ENCODE measurements at places on chromosomes 1 and 21.

DNA sequence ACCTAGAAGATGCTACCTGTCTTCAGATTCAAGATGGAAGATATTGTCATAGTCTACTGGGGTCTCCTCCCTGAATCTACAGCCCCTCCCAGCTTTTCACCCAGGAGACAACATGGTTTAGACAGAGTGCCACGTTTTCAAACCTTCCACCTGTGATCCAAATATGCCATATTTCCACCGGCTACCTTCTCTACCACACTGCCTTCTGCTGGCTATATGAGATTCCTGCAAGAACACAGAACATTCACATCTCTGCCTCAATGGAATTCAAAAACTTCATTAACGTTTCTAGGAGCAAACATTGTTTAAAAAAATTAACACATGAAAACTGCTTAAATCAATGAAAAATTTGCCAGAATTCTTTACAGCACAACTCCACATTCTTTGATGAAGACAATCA, 12.9 kb upstream of the LELP1 start:
- DNase-seq = peak; percentile 45

- no peak for DNase-seq
Observed at GRCh38 chr21:36704281-36704957, 5.5 kb downstream of the SIM2 start.

DNA sequence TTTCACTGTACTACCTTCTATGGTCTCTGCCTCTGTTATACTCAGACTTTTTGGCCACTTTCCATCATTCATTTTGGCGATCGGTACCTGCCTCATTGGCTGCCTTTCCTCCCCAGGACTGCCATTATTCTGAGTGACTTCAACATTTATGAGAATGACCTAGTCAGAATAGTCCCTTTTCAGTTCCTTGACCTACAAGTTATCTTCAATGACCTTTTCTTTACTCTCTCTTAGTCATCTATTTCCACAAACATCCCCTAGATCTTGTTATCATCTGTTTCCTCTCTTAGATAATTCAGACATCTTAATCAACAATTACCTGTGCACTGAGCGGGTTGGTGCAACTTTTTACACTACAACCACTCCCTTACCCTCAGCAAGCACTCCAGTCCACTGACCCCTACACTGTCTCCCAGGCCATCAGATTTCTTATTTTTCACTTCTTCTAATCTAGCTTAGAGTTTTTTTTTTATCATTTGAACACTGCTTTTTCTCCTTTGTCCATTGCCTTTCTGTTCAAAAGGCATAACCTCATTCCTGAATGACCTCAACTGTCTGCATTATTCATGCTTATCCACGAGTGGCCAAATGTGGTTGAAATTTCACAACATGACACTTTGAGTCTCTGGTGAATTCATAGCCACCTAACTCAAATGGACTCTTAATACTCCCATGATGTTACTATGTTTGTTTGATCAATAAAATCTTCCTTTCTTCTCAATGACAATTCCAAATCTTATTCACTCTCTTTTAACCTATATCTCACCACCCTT, 112.7 kb downstream of the HMCN1 start:
- DNase-seq = no peak

DNA sequence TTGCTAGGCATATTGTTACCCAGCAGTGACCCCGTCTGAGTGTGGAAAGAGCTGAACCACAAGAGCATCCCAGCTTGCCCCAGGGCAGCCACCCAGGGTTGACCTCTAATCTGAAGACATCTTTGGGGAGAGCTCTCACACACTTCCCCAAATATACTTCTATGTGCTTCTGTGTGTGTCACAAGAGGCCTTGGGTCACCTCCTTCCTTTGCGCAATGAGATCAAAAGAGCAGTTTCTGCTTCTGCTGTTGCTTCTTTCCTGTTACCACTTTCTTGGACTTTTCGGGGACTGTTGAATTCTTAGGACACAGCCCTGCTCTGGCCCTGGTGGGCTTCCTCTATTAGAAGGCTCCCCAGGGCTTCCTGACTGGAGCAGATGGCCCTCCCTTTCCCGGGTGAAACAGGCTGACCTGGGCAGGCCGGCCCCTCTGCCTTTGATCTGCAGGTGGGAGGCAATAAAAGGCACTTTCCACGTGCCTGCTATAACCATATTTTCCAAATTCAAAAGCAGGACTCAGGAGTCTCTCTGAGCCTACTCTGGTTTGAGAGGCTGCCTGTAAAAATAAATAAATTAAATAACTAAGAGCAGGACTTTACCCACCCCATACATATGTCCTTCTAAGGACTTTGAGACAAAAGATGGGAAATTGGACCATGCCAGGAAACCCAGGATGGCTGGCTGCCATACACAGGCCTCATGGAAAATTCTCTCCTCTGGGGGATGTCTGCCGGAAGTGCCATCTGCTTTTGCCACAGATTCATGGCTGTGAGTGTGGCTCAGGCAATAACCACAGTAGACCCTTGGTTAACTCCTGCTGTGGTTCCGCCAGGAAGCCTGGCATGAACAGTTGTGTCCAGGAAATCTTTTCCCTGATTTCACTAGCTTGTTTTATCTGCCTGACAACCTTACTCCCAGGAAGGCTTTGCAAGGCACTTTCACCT, 28.3 kb upstream of the RCSD1 start:
- no peak for DNase-seq

DNA sequence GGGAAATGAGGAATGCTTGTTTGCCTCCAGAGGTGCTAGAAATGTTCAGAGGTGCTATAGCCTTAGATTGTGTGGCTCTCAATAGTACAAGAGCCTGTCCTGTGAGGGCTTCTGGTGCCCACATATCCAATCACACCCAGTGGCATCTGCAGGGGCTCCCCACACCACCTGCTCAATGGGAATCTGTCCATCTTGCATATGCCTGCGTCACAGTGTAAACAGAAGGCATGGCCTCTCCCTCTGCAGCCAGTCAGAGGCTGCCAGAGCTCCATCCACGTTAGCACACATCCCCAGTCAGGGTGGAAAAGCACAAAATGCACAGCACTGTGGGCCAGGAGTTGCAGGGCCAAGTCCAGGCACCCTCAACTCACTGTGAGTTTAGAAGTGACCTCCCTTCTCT, 113.6 kb upstream of the GRIK3 start:
- no peak for DNase-seq

- DNase-seq = no peak
Observed at GRCh38 chr1:217138173-217138765, 415.0 kb upstream of the ESRRG start.
